ENCODE measurements at places on chromosomes 6 and 20. TPM values are rescaled to one million over a fixed set of nuclear protein-coding genes. Genes with fewer than 3 reads are reported as not detected.

GRCh38 chr20:60087563-60088105 lies 129.4 kb downstream of the CDH26 start:
- no peak overlapping the region for H3K27ac ChIP-seq
- no peaks in the 10 kb centered on the region for H3K36me3 ChIP-seq
- no peak for DNase-seq
- H3K27me3 ChIP-seq: no peaks in the 10 kb centered on the region
- H3K4me1 ChIP-seq: no peaks in the 10 kb centered on the region

- H3K4me3 ChIP-seq: no peak overlapping the region
- H3K4me1 ChIP-seq: no peaks in the 10 kb centered on the region
- DNase-seq: no peak
- no peaks in the 10 kb centered on the region for H3K36me3 ChIP-seq
- H3K27me3 ChIP-seq: no peaks in the 10 kb centered on the region
- no peak overlapping the region for H3K27ac ChIP-seq
These were observed 74.8 kb upstream of the TPD52L1 start for GRCh38 chr6:125078602-125079321.

DNA sequence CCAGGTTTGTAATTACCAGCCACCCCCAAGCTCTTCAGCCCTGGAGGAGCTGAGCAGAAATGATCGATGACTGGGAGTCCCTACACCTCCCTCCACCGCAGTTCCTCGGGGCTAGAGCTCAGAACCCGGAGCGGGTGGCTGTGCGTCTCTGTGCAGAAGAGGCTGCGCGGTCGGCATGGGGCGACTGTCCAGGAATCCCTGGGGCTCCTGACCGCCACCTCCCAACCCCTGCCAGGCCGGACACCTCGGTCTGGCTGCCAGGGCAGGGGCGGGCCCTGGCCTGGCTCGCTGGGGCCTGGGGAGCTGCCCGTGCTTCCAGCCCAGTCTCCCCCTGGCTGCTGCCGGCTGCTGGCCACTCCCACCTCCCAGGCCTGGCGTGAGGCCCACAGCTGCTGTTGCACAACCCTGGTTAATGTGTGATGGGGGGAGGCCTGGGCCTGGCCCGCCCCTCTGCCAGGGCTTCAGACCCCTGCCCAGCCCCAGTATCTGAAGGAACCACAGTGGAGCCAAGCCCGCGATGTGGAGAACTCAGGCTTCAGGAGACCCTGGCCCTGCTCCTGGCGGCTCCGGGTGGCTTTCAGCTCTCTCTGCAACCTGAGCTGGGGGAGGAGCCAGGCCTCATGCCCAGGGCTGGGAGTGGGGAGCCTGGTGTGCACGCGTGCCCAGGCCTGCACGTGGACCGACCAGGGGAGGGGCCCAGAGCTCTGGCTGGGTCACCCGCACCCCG lies 1.2 kb downstream of the SLC2A4RG start:
- H3K4me3 ChIP-seq: peak overlapping the region; percentile 30
- peaks cover 11% of the 10 kb centered on the region for H3K36me3 ChIP-seq
- DNase-seq: peak; percentile 99
- peak overlapping the region; percentile 91 for H3K27ac ChIP-seq
- no peaks in the 10 kb centered on the region for H3K27me3 ChIP-seq

GRCh38 chr6:107894809-107895396 lies 63.1 kb downstream of the SEC63 start:
- H3K27ac ChIP-seq: no peak overlapping the region
- H3K4me1 ChIP-seq: no peaks in the 10 kb centered on the region
- H3K4me3 ChIP-seq: no peak overlapping the region
- H3K27me3 ChIP-seq: no peaks in the 10 kb centered on the region

The AMD1 gene
- polyA plus RNA-seq: 11.3 TPM

DNA sequence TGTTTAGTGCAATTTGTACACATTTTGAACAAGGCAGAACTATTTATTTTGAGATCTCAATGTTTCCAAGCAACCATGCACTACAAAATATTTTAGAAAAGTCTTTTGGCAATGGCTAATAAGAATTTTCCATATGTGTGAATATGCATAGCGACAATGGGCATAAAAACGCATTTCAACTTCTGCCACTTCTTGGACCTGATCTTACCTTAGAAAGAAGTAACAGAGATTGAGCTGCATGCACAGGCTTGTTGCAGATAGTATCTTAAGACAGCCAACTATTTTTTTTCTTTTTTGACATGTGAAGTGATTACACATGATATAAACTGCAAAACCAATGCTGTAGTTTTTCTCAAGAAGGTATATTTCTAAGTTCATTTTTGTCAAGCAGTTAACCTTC lies 210.4 kb upstream of the PHACTR1 start:
- no peak overlapping the region for H3K4me3 ChIP-seq
- H3K27ac ChIP-seq: no peak overlapping the region
- H3K27me3 ChIP-seq: no peaks in the 10 kb centered on the region
- H3K4me1 ChIP-seq: no peaks in the 10 kb centered on the region
- DNase-seq: no peak

GRCh38 chr6:52566853-52567279 lies 10.0 kb downstream of the TRAM2 start:
- H3K4me1 ChIP-seq: peaks cover 3% of the 10 kb centered on the region
- DNase-seq: no peak
- H3K27me3 ChIP-seq: no peaks in the 10 kb centered on the region
- H3K4me3 ChIP-seq: no peak overlapping the region
- no peak overlapping the region for H3K27ac ChIP-seq
- H3K36me3 ChIP-seq: no peaks in the 10 kb centered on the region

The PRL gene
- polyA plus RNA-seq: not detected

The SMPDL3A gene
- polyA plus RNA-seq: 7.4 TPM

DNA sequence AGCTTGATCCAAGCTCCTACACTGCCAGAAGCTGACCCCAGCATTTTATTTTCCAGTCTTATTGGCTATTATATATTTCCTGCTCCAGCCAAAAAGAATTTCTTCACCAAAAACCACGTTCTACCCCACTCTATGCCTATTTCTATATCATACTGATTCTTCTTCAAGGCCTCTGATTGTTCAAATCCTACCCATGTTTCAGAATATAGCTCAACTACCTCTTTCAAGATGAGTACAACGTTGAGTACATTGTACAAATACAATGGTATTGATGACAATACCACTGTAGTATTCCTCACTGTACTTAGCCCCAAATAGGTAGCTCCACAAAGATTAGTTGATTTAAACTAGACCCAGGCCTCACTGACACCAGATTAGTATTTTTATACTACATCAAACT lies 31.0 kb downstream of the ASCC3 start:
- H3K4me1 ChIP-seq: no peaks in the 10 kb centered on the region
- DNase-seq: no peak
- H3K27ac ChIP-seq: no peak overlapping the region
- no peaks in the 10 kb centered on the region for H3K27me3 ChIP-seq

DNA sequence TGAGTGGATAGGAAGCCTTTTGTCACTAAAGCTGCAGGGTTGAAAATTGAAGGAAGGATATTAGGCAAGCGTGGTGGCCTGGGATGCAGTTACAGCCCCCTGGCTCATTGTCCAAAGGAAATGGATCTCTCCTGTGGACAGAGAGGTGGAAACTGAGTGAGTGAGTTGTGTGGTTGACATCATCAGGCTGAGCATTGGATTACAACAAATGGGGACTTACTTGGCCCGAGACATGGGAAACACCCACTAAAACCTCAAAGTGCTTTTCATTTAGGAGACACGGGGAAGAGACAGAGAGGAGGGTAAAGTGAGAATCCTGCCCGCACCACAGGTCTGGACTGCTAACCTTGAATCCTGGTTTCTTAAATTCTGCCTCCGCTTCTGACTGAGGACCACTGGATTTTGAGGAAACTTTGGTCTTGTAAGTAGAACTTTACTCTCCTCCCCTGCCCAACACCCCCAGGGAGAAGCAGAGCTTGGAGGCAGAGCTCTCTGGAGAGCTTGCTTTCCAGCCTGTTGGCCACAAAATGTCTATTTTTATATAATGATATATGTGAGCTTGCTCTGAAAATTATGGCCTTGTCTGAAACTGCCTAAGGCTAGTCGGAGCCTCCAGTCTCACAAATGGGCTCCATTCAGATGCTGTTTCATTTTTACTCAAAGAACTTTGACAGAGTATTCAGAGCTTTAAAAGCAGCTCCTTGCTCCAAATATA lies at the start of gene PKIG:
Gene PKIG, plus strand, starts transcription at position 269 of the 715 bp plus-strand sequence. CDS start 31,978 bp downstream, outside the sequence.
- no peaks in the 10 kb centered on the region for H3K4me1 ChIP-seq
- no peak within 1 kb of the TSS for H3K4me3 ChIP-seq
- no peak for DNase-seq
- H3K27ac ChIP-seq: no peak within 1 kb of the TSS
- no peaks in the 10 kb centered on the region for H3K27me3 ChIP-seq

DNA sequence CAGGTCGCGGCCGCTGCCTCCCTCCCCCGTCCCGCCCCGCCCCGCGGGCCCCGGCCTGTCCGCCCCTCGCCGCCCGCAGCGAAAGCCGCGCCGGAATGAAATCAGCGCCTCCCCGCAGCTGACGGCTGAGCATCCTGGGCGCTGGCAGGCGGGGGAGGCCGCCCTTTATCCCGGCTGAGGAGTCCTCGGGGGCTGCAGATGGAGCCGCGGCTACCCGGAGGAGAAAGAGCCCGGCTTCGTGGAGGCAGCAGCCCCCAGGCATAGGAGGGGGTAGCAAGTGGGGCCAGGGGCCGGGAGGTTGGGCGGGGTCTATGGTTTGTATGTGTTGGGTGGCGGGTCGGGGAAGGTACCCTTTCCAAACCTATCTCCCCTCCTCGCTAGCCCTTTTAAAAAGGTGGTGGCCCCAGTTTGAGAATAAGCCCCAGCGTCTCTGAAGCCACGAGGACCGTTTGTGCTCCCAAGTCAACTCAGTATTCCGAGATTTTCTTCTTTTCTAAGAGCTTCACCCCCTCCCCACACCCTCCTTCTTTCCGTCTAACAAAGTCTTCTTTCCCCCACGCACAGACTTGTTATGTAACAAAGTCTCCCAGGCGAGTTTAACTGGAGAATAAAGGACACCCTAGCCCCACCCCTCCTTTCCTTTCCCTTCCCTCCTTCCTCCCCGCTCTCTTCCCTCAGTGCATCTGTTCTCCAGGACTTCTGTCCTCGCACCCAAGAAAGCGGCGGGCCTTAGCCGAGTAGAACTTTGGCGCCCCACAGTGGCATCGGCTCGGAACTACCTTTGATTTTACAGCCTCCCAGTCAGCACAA lies 11.0 kb downstream of the POU3F2 start:
- H3K27ac ChIP-seq: no peak overlapping the region
- peak overlapping the region; percentile 12 for H3K4me3 ChIP-seq
- no peaks in the 10 kb centered on the region for H3K36me3 ChIP-seq

DNA sequence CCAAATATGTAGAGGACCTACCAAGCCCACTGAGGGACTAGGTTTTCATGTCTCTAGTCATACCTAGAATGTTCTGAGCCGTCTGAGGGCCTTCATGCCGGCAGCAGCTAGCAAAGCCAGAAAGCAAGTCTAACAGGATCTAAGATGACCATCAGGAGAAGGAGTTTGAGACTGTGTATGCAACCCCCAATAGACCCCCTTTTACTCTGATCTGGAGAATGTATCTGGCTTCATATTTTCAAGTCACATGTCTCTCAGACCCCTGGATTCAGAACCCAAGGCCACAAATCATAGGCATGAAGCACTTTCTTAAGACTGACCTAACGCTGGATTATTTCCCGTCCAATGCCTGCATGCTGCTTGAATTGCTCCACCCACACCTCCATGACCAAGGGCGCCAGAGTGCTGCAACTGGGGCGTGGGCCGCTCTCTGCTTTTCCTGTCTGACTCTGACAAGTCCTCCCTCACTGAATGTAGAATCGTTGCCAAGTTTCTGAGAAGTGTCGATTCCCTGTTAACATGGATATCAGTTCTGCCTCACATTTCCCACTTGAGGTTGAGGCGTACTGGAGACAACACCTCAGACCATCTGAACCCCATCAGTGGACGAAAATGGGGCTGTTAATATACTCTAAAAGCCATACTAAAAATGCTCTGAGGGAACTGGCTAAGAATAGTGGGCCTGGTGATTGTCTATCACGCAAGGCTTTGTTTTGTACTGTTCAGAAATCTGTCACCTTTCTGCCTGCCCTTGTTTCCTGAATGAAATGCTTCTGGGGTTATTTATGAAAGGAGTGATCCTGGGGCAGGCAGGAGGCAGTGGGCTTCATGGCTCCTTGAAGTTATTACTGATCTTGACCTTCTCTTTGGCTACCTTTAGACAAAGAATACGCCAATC lies 23.9 kb upstream of the ASXL1 start:
- DNase-seq: peak; percentile 59
- H3K27me3 ChIP-seq: no peaks in the 10 kb centered on the region
- H3K27ac ChIP-seq: peak overlapping the region; percentile 66
- H3K4me1 ChIP-seq: peaks cover 50% of the 10 kb centered on the region
- H3K36me3 ChIP-seq: no peaks in the 10 kb centered on the region

The RAB32 gene
- 5.6 TPM for polyA plus RNA-seq

The COL11A2 gene
- polyA plus RNA-seq: 3.1 TPM

The ARMC2 gene
- polyA plus RNA-seq: 2.5 TPM

DNA sequence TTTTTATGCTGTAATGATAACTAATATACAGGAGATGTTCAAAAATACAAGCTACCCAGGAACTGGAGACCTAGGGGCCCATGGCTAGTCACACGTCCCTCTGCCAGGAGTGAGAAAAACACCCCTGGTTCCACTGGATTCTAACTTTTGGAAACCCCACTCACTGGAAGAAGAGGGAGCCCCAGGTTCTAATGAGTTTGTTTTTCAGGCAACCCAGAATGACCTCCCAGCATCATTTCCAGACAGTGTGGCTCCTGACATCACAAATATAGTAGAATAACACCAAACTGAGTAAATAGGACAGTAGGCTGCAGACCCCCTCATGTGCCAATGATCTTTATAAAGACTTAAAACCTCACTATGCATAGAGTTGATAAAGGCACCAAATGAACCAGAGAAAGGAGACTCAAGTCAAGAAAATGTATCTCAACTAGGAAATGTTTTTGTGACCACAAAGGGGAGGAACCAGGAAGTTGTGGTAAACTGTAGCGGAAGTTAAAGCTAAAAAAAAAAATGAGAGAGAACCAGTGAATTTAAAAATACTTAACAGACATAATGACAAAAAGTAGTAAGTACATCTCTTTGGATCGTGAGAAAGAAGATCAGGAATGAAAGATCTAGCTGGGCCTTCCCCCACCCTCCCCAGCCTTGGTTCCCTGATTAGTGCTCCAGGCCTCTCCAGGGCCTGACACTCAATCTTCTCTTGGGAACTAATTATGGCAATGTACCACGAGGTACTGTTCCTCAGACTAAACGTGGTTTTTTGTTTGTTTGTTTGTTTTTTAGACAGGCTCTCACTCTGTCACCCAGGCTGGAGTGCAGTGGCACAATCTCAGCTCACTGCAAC lies 19.8 kb downstream of the HLA-E start:
- no peaks in the 10 kb centered on the region for H3K27me3 ChIP-seq
- peak overlapping the region; percentile 41 for H3K27ac ChIP-seq
- H3K4me1 ChIP-seq: no peaks in the 10 kb centered on the region
- no peak for DNase-seq
- H3K36me3 ChIP-seq: no peaks in the 10 kb centered on the region
- no peak overlapping the region for H3K4me3 ChIP-seq

DNA sequence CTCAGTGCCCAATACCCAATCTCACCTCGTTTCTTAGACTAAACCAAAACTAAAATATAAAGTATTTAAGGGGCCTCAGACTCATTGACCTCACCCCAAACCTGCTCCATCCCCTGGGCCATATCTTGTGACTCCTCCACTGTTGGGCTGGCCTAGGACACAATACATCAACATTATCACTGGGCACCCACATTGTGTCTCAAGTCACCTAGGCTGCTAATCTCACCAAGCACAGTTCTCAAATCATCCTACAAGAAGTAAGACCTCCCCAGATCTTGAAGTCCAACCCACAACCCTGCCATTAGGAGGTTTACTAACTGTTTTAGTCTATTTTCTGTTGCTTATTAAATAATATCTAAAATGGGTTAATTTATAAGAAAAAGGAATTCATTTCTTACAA lies 96.2 kb downstream of the CRYBG1 start:
- H3K27ac ChIP-seq: no peak overlapping the region
- H3K4me3 ChIP-seq: no peak overlapping the region
- no peaks in the 10 kb centered on the region for H3K36me3 ChIP-seq
- H3K4me1 ChIP-seq: no peaks in the 10 kb centered on the region

The IL17F gene
- polyA plus RNA-seq: not detected
